ENCODE measurements at places on chromosomes 12 and 14.
A peak's percentile ranks its signal among the peaks of the same experiment; 100 is the strongest.

DNA sequence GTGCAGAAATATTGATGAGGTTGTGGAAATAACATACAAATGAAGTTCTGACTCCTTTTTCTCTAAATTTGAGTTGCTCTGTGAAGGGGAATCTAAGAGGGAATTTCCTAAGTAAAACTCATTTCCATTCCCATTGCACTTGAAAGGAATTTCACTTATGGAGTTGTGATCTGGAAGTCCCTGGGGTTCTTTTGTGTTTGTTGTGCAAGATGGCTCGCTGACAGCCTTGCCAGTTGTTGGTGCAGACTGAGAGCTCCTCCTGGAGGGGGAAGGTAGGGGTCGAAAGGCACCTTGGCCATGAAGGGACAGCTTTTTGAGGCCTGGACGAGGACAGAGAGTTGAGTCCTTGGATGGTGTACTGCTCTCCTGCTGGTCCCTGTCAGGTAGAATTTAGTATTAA, 72.0 kb downstream of the C12orf56 start:
- DNase-seq, result peak; percentile 15

- DNase-seq, result no peak
Observed at GRCh38 chr14:96268431-96269358, 12.7 kb downstream of the BDKRB1 start.

- DNase-seq, result no peak
Observed at GRCh38 chr14:98840091-98840490, 431.9 kb downstream of the BCL11B start.

GRCh38 chr12:96549341-96549740, 60.0 kb downstream of the CFAP54 start:
- no peak for DNase-seq

DNA sequence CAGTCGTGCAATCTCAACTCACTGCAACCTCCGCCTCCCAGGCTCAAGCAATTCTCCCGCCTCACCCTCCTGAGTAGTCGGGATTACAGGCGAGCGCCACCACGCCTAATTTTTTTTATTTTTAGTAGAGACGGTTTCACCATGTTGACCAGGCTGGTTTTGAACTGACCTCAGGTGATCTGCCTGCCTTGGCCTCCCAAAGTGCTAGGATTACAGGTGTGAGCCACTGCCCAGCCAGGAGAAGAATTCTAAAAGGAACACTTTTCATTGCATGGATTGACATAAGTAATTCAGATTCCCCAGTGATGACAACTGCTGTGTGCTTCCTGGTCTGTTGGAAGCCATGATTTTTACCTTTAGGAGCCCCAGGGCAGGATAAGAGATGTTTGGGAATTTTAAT, 22.1 kb downstream of the DMAC2L start:
- DNase-seq, result no peak

DNA sequence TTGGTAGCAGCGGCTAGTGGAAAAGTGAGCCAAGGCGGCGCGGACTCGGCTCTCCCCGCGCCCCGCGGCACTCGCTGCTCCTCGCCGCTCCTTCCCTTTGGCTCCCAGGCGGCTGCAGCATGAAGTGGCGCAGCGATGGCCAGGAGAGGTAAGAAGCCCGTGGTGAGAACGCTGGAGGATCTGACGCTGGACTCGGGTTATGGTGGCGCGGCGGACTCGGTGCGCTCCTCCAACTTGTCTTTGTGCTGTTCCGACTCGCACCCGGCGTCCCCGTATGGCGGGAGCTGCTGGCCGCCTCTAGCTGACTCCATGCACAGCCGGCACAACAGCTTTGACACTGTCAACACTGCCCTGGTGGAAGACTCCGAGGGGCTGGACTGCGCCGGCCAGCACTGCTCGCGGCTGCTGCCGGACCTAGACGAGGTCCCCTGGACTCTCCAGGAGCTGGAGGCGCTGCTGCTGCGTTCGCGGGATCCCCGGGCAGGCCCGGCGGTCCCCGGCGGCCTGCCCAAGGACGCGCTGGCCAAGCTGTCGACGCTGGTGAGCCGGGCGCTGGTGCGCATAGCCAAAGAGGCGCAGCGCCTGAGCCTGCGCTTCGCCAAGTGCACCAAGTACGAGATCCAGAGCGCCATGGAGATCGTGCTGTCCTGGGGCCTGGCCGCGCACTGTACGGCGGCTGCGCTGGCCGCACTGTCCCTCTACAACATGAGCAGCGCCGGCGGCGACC, 225.6 kb upstream of the CRY1 start:
- no peak for DNase-seq

- no peak for DNase-seq
Observed at GRCh38 chr12:119399301-119399700, 64.8 kb downstream of the CCDC60 start.

DNA sequence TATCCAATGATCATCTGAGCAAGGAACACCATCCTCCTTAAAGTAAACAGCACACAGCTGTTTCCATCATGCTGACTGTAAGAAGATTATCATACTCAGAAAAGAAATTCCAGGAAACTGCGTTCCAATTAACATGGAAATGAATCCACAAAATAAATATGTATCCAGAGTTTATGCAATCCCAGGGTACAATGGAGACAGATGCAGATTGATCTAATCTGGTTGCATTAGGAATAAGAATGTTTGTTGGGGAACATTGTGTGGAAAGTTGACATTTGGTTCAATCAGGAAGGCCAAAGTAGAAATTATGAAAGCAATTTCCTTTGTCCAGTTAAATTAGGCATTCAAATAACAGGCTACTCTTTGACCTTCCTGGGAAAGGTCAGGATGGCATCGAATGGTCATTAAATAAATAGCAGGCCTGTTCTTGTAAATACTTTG, 236.9 kb upstream of the AMIGO2 start:
- peak; percentile 36 for DNase-seq

DNA sequence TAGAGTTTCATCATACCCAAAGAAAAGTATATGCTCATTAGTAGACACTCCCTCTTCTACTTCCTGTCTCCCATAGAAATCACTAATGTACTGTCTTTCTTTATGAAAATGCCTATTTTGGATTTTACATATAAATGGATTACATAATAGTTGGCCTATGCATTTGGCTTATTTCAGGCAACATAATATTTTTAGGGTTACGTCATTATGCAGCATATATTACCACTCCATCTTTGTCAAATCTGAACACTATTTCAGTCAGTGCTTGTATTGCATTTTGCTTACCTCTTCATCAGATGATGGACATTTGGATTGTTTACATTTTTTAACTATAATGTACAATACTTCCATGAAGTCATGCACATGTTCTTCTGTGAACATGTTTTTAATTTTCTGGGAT, 1406.1 kb downstream of the LRFN5 start:
- no peak for DNase-seq

- no peak for DNase-seq
Observed at GRCh38 chr14:80940146-80940545, 1.4 kb downstream of the CEP128 start.

GRCh38 chr12:55711786-55712553, 3.9 kb upstream of the BLOC1S1 start:
- no peak for DNase-seq

DNA sequence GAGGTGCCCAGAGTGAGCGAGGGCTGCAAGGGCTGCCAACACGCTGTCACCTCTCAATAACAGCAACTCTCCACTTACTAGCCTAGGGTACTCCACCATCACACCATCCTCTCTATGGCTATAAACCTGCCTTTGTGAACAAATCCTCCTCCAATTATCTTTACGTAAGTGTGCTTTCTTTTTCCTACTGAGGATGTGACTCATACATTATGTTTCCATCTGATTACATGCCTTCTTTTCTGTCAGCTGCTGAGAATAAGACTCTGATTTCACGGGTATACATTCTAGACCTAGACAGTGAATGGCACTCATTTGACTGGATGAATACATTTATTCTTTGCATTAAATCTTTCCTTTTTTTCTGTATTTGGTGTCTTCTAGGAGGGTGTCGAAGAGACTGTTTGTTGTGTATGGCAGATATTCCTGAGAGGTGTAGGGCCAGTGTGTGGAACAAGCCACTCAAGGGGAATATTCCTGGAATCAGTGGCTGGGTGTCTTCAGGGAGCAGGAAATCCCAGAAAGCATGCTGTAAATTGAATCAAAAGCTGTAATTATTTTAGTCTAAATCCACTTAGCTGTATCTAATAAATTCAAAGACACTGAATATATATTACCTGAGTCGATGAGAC, 327.3 kb upstream of the TMTC1 start:
- no peak for DNase-seq

GRCh38 chr12:57868851-57869268, 22.3 kb upstream of the CTDSP2 start:
- DNase-seq, result no peak

DNA sequence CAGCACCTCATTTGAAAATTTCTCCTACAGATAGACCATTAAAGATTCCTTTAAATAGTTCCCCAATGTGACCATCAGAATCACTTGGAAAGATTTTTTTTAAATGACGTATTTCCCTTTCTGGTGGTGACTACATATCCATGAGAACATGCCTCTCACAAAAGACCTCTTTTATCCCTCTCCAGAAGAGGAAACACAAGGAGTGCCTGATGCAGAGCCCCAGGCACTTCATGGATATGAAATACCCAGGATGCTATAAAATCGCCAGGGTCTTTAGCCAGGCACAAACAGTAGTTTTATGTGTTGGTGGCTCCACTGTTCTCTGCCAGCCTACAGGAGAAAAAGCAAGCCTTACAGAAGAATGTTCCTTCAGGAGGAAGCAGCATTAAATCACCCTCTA, 97.1 kb downstream of the ETNK1 start:
- DNase-seq, result no peak

- no peak for DNase-seq
Observed at GRCh38 chr12:84702001-84702400, 210.6 kb downstream of the SLC6A15 start.

- DNase-seq, result peak; percentile 15
Observed at GRCh38 chr12:105455261-105455660, 124.8 kb downstream of the C12orf75 start.

- no peak for DNase-seq
Observed at GRCh38 chr14:56888274-56888673, 78.0 kb upstream of the OTX2 start.

GRCh38 chr12:51156245-51156765, 16.6 kb downstream of the TFCP2 start:
- no peak for DNase-seq

GRCh38 chr12:118038137-118038536, 21.6 kb downstream of the RFC5 start:
- no peak for DNase-seq

Measured in LNCaP clone FGC (cell line).